ENCODE measurements at places on chromosomes 7 and 10. TPM values are rescaled to one million over a fixed set of nuclear protein-coding genes. Genes with fewer than 3 reads are reported as not detected.

- DNase-seq, result no peak
Measured at GRCh38 chr10:17771017-17771416, 19.0 kb downstream of the TMEM236 start.

DNA sequence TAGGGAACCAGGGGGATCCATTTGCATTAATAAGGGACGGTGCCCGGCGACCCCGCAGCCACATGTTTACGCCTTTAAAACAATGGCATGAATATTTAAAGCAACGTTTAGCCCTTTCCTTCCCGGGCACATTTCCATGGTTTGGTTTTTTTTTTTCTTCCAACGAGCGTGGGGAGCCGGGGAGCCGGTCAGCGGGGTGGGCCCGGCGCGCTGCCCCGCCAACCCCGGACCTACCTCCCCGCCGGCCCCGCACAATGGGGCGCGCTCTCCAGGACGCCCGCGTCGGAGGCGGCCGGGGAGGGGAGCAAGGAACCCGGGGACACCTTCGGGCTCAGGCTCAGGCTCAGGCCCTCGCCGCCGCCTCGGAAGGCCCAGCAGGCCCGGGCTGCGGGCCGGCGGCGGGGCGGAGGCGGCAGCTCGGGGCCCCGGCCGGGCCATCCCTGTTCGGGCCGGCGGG lies 1.0 kb downstream of the SEPHS1 start:
- DNase-seq, result peak; percentile 28

GRCh38 chr7:148325208-148325607 lies 265.4 kb upstream of the C7orf33 start:
- DNase-seq, result no peak

Gene WIPF3
- total RNA-seq, result 5.6 TPM

Gene GRM3
- total RNA-seq, result 179 TPM

All from occipital lobe (tissue), 3 donors.